Bronchial epithelial cell (primary cell): ENCODE measurements at places on chromosomes 3 and 15. TPM values are rescaled to one million over a fixed set of nuclear protein-coding genes. Genes with fewer than 3 reads are reported as not detected.

DNA sequence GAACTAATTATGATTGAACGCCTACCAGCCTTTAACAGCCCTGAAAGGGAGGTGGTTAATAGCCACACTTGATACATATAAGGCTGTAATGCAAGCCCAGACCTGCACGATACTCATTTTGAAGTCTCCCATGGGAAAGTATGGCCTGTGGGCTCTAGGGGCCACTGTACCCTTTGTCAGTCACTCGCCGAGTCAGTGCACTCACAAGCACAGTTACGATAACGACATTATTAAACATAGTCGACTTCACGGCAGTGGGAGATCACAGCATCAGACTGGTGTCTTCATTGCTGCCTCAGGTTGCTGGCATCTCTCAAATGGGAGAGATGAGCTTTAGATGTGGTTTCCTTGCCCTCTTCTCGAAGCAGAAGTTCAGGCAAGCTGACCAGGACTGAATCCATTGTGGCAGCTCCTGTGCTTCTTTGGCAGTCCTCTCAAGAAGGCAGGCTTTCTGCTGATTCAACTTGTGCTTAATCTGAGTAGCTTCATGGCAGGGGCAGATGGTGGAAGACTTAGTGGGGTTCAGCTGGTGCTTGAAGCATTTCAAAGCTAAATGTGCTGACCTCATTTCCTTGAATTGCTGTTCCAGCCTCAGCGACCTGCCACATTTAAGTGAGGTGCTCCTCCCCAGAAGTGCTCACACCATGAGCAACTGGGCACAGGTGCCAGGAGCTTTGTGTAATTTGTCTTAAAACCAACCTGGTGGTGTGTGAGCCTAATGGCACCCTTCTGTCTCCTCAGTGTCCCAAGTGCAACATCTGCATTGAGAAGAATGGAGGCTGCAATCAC lies 15.8 kb upstream of the P4HTM start:
- DNase-seq: no peak

Gene NR2E3
- 0.26 TPM in 1 of 2 replicates, not detected in the other for total RNA-seq

DNA sequence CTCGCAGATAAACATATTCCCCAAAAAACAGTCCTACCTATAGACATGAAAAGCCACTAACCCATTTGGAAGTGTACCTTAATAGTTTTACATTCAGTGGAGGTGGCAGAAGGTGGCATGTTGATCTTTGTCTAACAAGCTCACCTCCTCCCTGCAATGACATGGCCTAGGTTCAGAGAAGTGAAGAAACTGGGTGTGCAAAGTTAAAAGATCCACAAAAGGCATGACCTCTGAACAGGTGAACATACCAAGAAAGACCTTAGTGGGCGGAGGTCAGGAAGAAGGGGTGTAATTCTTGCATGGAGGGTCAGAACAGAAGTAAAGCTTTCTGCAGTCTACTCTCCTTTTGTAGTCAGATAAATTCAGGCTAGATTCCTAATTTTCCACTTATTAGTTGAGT lies 822 bp downstream of the MRPL3 start:
- DNase-seq: peak; percentile 3

DNA sequence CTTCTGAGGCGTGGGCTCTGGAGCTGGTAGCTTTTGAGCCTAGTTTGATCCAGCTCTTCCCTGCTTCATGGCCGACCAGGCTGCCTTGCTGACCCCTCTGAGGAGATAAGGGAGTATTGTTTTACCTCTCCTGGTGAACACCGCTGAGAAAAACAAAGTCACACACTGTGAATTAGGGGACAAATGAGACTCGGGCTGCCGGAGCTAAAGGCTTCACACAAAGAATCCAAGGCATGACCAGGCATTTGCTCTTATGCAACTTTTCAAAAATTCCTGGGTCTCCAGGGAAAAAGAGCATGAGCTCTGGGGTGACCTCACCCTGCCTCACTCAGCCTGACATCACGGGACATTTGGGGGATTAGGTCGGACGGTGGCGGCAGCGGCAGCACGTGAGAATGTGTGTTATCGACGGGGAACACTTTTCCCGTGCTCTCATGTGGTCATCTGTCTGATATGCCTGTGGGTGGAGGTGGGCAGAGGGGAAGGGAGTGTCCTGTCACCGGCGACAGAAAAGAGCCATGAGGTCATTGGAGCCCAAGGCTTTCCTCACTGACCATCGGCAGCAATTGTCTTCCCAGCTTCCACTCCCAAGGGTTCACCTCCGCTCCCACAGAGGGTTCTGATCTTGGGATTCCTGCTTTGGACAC lies 61.0 kb downstream of the TMEM44 start:
- DNase-seq: peak; percentile 85

- no peak for DNase-seq
These were observed 529.8 kb upstream of the GOLIM4 start for GRCh38 chr3:168625477-168625876.

- peak; percentile 44 for DNase-seq
These were observed 100.8 kb downstream of the KLF13 start for GRCh38 chr15:31427411-31427810.

DNA sequence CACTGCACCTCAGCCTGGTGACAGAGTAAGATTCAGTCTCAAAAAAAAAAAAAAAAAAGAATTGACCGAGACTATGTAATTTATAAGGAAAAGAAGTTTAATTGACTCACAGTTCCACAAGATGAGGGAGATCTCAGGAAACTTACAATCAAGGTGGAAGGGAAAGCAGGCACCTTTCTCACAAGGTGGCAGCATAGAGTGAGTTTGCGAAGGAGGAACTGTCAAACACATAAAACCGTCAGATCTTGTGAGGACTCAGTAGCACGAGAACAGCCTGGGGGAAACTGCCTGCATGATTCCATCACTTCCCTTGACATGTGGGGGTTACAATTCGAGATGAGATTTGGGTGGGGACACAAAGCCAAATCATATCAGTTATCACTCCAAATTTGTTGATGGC lies 380.9 kb downstream of the EDEM1 start:
- peak; percentile 17 for DNase-seq

DNA sequence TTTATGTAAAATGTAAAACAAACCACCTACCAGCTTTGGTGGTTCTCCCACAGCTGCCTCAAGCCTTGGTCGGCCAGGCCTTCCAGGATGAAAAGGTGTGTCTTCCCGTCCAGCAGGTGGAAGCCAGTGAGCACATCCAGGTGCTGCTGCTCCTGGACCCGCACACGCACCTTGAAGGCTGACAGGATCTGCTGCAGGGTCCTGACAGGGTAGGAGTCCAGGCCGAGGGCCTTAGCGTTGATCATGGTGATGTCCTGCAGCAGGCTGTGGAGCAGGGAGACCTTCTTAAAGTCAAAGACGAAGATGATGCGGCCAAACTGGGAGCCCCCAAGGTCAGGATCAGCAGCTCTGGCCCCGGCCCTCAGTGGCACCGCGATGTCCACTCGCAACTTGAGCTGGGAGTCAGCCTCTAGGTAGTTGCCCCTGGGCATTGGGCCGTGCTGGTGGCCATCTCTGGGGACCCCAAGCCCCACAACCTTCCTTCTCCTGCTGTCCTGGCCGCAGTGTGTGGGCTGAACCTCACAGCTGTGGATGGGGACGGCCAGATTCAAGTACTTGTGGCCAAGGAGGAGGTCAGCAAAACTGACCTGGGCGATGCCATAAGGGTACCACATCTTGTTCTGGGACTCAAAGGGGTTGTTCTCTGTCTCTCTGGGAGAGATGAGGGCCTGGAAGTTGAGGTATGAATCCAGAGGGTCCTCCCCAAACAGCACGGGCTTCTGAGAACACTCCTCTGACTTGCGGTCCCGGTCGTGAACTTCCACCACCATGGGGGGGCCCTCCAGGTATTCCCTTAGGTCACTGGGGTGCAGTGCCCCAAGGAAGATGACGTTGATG lies 48.6 kb downstream of the CFAP92 start:
- DNase-seq: no peak

DNA sequence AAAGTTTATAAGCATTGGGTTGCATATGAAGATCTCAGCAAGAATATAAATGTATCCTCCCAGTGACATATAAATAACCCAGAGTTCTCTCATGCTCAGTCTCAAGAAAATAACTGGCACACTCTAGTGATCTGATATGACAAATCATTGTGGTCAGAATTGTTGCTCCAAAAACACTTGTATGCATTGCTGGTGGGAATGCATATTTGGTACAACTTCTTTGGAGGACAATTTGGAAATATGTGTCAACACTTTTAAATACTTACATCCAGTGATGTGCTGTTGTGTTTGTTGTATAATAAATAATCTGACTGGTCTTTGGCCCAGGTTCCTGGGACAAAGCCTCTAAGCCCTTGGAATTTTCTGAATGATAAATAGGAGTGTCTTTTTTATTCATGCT lies 66.7 kb upstream of the STT3B start:
- no peak for DNase-seq

- no peak for DNase-seq
These were observed 43.8 kb downstream of the ZNF710 start for GRCh38 chr15:90044916-90045371.

Gene LYSMD4
- total RNA-seq: 13.2 and 14.1 TPM in 2 replicates

Gene NUP210
- under 0.01 TPM in 1 of 2 replicates, not detected in the other for total RNA-seq

- DNase-seq: no peak
These were observed 221.1 kb upstream of the WNT5A start for GRCh38 chr3:55708242-55708641.

Gene FOXB1
- not detected in 2 replicates for total RNA-seq

GRCh38 chr3:27290760-27291159 lies 78.4 kb downstream of the NEK10 start:
- DNase-seq: no peak
